ENCODE measurements at places on chromosomes 3 and 15.
A peak's percentile ranks its signal among the peaks of the same experiment; 100 is the strongest.

- DNase-seq: no peak
Measured at GRCh38 chr3:187942658-187943241, 197.5 kb upstream of the BCL6 start.

DNA sequence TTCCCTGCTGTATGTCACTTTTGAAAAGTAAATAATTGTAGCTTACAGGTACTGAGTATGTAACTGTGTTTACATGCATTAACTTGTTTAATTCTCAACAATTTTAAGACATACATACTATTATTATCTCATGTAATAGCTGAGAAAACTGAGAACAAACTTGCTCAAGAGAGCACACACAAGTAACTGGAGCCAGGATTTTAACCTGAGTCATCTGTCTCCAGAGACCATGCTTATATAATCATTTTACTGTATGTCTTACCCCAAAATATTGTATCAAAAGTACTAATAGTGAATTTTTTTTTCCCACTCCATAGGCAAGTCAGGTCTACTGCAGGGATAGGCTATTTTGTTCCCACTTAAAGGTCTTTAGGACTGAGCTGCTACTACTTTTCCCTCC is 95.4 kb downstream of the FEZF2 start:
- DNase-seq: no peak

DNA sequence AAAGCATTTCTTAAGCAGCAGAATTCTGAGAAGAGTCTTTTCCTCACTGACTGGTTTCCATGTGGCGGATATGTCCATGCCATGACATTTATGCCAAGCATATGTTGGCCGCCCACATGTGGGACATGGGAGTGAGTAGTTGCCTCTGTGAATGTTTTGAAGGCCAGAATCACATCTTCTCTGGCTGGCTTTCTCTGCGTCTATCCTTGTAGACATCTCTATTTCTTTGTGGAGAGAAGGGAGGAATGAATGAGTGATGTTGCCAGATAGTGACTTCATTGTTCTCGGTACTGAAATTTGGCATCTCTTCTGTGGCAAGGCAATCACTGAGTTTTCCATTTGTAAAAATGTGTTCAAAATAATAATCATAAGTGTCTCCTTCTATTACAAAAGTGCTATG is 316.0 kb downstream of the CLSTN2 start:
- DNase-seq: no peak

- peak; percentile 10 for DNase-seq
Measured at GRCh38 chr3:196968233-196969133, at the start of gene PIGZ. TSS of gene PIGZ (minus strand) at chr3:196968833. CDS start at chr3:196952031, 16,802 bp downstream.

Measured in AG09319 (cell line).